ENCODE measurements at places on chromosomes 12 and 14.

DNA sequence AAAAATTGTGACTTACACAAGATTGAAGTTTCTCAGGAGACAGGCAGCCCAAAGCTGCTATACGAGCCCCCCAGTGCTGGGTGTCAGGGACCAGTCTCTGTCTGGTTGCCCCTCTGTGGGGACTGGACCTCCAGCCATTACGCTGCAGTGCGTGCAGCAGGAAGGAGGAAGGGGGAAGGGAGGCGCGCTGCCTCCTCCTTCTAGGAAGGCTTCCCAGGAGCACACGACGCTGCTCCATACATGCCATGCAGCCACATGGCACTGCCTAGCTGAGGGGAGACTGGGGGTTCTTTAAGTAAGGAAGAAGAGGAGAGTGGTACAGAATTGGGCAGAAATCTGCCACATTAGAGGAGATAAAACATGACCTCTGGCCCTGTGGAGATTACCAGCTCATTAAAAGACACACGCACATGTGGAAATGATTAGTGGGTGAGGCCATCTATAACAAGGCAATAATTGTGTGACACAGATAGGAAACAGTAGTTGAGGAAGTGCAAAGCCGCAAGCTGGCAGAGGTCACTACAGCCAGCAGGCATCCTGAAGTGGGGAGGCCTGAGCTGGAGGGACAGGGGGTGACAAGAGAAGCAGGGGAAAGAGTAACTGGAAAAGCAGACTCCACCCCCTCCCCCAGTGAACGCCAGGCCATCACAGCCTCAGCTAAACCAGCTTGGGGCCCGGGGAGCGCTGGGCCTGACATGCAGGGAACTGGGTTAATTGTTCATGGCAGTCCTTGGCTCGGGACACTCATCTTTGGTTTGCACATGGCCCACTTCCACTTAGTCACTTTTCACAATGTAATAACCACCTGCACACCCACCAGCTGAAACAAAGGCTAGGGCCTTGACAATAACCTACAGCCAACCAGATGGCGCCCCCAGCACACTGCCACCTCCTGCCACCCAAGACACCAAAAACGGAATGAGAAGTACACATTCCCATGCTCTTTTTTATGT lies 39.6 kb downstream of the CCDC88C start:
- DNase-seq, result peak; percentile 47

- DNase-seq, result no peak
Measured at GRCh38 chr14:31572955-31573354, 11.8 kb downstream of the NUBPL start.

- no peak for DNase-seq
Measured at GRCh38 chr12:12508612-12509011, 54.1 kb downstream of the DUSP16 start.

DNA sequence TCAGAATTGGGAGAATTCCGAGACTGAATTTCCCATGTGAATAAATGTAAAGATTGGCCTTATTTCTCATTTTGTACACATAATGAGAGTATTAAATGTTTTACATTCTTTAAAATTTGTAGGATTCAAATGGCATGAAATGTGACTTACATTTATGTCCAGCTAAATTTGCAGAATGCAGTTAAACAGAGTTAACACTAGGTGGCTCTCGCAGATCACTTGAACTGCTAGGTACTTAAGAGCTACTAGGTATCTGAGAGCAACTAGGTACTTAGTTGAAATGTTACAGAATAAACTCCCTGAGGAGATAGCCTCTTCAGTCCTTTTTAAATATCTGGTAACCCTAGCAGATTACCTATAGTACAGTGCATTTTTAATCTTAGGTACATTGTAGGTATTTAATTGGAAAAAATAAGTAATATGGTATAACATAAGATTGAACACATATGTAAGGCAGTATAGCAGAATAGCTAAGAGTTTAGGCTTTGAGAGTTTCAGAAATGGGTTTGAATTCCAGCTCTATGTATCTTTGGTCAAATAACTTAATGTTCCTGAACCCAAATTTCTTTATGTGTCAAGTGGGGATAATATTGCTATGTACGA lies 73.8 kb downstream of the KIAA0586 start:
- DNase-seq, result peak; percentile 18

DNA sequence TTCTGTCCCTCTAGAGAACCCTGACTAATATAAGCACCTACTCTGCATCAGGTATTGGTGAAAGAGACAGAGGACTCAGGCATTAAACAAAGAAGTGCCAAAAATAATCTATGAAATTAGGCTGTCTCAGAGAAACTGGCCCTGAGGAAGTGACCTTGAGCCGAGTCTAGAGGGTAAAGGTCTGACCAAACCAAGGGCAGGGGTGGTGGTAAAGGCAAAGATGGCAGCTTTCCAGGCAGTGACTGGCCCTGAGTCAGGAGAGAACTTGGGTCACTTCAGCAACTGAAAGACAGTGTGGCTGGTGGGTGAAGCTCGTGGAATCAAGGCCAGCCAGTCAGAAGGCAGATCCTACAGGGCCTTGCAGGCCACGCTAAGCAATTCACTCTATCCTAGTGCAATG lies 30.6 kb downstream of the CDKL1 start:
- no peak for DNase-seq

- no peak for DNase-seq
Measured at GRCh38 chr12:121678716-121679300, 9.4 kb upstream of the MORN3 start.

- no peak for DNase-seq
Measured at GRCh38 chr12:113134071-113134470, 1.5 kb downstream of the RASAL1 start.

GRCh38 chr12:12583510-12584178 lies 21.0 kb upstream of the DUSP16 start:
- DNase-seq, result no peak

DNA sequence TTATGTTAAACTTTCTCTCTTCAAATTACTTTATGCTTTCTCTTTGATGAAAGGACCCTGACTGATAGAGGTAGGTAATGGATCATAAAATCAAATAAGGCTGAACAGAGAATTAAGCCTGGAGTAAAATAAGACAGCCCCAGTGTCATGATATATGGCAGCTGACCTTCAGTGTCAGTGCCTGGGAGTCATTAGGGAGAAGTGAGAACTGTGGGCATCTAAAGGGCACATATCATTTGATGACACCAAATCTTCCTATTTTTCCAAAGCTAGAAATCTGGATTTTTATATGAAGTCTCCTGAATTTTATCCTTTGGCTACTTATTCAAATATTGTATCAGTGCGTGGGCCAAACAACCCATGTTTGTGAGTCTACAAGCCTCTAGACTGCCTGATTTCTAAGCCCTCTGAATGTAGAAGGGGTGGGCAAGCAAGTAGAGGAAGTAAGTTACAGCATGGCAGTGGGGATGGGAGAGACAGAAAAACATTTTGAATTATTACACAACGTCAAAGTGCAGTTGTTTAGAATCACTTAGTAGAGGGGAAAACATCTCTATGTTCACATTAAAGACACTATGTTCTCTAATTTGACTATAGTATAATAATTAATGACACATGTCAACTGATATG lies 10.0 kb downstream of the SLC39A9 start:
- DNase-seq, result no peak

- DNase-seq, result no peak
Measured at GRCh38 chr14:61090432-61091216, 109.6 kb downstream of the SLC38A6 start.

DNA sequence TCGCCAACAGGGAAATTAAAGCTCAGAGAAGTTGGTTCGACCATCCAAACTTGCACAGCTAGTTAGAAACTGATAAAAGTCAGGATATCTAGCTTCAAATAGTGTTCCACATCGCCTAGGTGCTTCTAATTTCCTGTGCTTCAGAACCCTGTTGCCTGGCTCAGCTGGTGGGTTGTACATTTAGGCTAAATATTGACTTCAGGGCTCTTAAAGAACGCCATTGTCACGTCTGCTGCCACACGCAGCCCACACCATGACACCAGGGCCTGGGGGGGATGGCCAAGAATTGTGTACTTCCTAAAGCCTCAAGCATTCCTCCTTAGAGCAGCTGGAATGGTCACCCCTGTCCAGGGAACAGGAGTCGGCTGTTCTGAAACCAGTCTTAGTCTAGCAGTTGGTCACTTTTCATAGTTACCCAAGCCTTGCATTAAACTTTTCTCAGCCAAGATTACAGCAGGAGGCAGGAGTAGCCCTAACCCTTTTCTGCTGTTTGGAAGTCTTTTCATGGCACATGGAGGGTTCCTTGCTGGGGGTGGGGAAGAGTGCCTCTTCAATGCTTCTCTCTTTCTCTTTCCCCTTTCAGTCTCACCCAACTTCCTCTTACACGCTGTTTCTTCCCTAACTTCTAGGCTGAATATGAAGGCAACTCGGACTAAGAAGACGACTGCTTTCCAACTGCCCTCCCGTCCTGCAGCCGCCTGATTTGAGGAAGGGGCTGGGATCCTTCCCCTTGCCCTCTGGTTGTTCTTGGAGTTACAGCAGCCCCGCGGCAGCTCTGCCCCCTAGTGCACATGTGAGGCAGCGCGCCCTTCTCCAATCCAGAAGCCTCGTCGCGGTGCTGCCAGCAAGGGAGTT lies 17.1 kb downstream of the FOS start:
- peak; percentile 78 for DNase-seq

GRCh38 chr14:93941293-93941910 lies 14.3 kb downstream of the FAM181A start:
- DNase-seq, result no peak

DNA sequence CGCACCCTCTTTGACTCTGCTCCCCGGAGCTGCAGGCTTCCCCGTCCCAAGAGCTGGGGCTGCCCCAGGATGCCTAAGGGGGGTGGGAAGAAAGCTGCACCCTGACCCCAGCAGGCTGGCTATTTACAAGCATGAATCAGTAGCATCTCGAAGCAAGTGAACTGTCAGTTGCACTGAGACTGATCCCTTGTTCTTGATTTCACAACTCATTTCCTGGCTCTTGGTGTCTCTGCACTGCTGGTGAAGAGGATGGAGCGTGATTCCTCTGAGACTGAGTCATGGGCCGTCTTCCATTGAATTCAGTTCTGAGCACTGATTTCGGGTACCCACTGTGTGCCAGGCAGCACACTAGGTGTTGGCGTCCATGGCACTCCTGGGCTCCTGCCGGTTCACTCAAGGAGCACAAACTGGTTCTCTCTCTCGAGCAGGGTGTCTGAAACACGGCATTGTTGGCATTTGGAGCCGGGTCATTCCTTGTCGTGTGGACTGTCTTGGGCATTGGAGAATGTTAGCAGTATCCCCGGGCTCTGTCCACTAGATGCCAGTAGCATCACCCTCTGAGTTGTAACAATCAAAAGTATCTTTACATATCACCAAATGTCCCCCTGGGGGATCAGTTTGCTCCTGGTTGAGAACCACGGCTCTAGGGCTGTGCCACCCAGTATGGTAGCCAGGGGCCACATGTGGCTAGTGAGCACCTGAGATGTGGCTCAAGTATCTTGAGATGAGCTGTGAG lies 86.9 kb downstream of the RIN3 start:
- no peak for DNase-seq

DNA sequence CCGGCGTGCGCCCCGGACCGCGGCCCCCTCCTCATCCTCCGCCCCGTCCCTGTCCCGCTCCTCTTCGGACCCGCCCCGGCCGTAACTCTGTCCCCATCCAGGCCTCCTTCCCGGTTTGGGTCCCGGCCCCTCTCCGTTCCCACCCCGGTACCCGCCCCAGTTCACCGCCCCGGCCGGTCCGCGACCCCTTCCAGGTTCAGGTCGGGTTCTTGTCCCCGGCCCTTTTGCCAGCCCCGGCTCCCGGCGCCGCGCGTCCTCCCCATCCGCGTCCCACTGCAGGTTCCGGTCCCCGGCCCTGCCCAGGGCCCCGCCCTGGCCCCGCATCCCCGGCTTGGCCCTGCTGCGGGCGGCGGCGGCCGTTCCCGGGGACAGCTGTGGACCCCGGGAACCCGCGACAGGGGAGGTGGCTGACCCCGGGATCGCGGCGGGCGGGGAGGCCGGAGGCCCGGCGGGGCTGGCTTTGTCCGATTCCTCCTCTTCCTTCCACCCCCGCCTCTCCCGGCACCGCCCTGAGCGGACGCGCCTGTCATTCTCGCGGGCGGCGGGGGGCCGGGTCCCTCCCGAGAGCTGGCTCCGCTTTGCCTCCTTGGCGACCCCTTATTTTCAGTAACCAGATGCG lies 601 bp downstream of the KLC1 start:
- DNase-seq, result peak; percentile 19

- DNase-seq, result no peak
Measured at GRCh38 chr12:91575630-91576029, 393.0 kb upstream of the DCN start.

GRCh38 chr12:2347137-2347843 lies 294.5 kb downstream of the CACNA1C start:
- no peak for DNase-seq

DNA sequence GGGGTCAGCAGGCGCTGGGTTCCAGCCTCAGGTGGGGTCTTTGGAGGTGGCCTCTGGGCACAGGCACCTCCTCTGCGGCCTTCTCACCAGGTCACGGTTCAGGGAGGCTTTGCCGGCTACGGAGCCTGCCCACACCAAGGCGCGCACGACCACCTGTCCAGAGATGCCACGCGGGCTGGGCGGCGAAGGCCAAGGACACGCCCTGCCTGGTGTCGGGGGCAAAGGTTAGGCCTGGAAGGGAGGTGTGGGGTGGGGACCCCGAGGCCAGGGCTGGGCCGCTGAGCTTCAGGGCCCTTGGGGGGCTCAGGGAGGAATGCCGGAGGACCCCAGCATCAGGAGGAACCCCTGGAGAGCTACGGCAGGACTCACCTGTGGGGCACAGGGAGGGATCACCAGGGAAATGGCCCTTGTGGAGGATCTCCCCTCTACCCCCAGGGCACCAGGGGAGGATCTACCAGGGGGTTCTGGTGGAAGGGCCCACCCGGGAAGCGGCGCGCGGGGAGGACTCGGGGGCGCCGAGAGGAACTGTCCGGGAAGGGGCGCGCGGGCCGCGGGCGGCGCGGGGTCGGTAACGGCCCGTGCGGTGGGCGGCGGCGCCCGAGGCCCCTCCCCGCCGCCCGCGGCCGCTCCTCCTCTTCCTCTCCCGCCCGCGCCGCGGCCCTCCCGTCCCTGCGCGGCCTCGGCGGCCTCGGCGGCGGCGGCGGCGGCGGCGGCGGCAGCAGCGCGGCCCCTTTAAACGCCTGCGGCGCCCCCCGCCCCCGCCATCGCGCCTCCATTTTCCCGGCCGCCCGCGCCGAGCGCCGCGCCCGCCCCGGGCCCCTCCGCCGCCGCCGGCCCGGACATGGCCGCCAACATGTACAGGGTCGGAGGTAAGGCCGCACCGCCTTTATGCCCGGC lies at the start of gene MTA1:
Gene MTA1, plus strand, starts transcription at position 633 of the 897 bp plus-strand sequence. Its CDS starts 209 bp downstream, at position 842.
- DNase-seq, result peak; percentile 60

- no peak for DNase-seq
Measured at GRCh38 chr12:96143392-96143791, 50.8 kb upstream of the ELK3 start.

DNA sequence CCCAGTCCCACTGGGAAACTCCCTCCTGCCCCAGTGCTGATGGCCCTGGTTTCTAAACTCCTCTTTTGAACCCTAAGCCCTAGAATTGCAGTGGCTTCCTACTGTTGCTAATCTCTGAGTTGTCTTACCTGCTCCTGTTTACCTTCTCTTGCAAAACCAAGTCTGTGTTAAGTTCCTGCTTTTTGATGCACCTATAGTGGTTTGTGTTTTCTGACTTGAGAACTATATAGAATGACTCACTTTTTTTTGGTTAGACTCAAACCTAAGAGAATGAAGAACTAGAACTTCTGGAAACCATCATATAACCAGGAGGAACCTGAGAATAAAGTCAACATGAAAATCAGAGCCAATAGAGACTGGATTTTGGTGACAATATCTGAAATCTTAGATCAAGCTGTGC lies 5.5 kb upstream of the GAS2L3 start:
- no peak for DNase-seq
